H9 (cell line): ENCODE measurements at places on chromosomes 4 and X. TPM values are rescaled to one million over a fixed set of nuclear protein-coding genes. Genes with fewer than 3 reads are reported as not detected.

GRCh38 chr4:138892483-138893407 lies 122.8 kb upstream of the NOCT start:
- H3K27me3 ChIP-seq = no peaks in the 10 kb centered on the region
- no peak overlapping the region for H3K4me3 ChIP-seq
- H3K4me1 ChIP-seq = peaks cover 10% of the 10 kb centered on the region; the same call in 1 of the 2 replicates

Gene PRDM5
- 21.7 and 23.2 TPM in 2 replicates for total RNA-seq

DNA sequence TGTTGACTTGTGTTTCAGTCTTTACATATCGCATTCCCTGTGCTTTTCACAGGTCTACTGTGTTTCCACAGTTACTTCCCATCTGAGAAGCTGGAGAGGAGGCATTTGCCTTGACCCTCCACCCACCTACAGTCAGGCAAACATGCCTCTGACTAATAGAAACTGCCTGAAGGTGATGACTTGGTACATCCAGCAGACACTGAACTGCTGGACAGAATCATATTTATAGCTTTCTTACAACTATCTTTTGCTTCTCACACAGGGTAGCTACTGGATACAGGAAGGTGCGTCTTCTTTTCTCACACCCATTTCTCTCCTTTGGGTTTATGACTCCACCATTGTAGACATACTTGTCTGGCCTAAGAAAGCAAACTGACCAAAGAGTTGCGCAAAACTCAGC lies 58.0 kb downstream of the VGLL1 start:
- no peaks in the 10 kb centered on the region for H3K27me3 ChIP-seq
- no peak overlapping the region for H3K4me3 ChIP-seq
- H3K27ac ChIP-seq = no peak overlapping the region
- H3K4me1 ChIP-seq = no peaks in the 10 kb centered on the region
- H3K36me3 ChIP-seq = no peaks in the 10 kb centered on the region
- no peak for DNase-seq

GRCh38 chr4:85720735-85721134 lies 245.8 kb downstream of the ARHGAP24 start:
- H3K27ac ChIP-seq = no peak overlapping the region
- DNase-seq = no peak
- H3K36me3 ChIP-seq = no peaks in the 10 kb centered on the region
- H3K4me1 ChIP-seq = no peaks in the 10 kb centered on the region
- H3K27me3 ChIP-seq = no peaks in the 10 kb centered on the region

Gene PDCL2
- total RNA-seq = not detected in 2 replicates

Gene GLRA3
- total RNA-seq = 0.09 TPM in 2 replicates

GRCh38 chr4:126544276-126544675 lies 1088.5 kb upstream of the INTU start:
- no peak overlapping the region for H3K4me3 ChIP-seq
- DNase-seq = no peak
- H3K36me3 ChIP-seq = no peaks in the 10 kb centered on the region
- no peaks in the 10 kb centered on the region for H3K27me3 ChIP-seq
- no peaks in the 10 kb centered on the region for H3K4me1 ChIP-seq
- H3K27ac ChIP-seq = no peak overlapping the region

DNA sequence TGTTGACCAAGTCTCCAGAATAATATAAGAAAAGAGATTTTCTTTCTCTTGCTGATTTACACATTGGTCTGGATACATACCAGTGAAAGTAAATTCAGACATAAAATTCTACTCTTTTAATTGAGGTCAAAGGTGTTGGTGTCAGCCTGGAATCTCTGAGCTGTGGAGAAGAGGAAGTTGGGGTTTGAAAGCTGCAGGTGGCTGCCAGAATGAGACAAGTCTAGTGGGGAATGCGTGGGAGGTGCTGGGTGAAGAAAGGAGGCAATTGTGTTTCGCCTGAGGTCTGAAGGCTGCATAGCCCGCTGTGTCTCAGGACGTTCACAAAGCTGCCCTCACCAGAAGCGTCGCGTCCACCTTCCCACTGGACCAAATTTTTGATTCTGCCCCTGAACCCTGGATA lies 31.2 kb downstream of the PHEX start:
- no peaks in the 10 kb centered on the region for H3K36me3 ChIP-seq
- no peak for DNase-seq
- no peak overlapping the region for H3K27ac ChIP-seq
- H3K4me3 ChIP-seq = no peak overlapping the region
- no peaks in the 10 kb centered on the region; the same call in 1 of the 2 replicates for H3K4me1 ChIP-seq
- no peaks in the 10 kb centered on the region for H3K27me3 ChIP-seq

Gene KLKB1
- total RNA-seq = 20.1 and 21.8 TPM in 2 replicates

Gene CXCL3
- total RNA-seq = 3.7 and 4.4 TPM in 2 replicates

DNA sequence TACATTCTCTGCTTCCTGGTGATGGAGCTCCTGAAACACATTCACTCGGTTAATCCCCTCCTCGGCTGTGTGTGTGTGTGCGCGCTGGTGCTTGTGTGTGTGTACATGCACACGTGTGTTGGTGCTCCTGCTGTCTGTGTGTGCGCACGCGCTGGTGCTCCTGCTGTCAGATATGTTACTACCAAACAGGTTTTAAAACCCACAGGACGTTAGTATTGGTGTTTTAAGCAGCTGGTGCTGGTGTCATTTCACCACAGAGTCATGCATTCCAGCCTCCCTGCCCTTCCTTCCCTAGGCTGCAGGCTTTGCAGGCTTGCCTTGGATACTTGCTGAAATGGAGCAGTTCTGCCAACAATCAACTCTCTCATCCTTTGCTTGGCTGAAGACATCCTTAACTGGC lies 48.1 kb upstream of the CPLX1 start:
- H3K4me1 ChIP-seq = no peaks in the 10 kb centered on the region
- no peaks in the 10 kb centered on the region for H3K27me3 ChIP-seq
- peaks cover 66% of the 10 kb centered on the region for H3K36me3 ChIP-seq

Gene GAGE1
- not detected in 2 replicates for total RNA-seq

DNA sequence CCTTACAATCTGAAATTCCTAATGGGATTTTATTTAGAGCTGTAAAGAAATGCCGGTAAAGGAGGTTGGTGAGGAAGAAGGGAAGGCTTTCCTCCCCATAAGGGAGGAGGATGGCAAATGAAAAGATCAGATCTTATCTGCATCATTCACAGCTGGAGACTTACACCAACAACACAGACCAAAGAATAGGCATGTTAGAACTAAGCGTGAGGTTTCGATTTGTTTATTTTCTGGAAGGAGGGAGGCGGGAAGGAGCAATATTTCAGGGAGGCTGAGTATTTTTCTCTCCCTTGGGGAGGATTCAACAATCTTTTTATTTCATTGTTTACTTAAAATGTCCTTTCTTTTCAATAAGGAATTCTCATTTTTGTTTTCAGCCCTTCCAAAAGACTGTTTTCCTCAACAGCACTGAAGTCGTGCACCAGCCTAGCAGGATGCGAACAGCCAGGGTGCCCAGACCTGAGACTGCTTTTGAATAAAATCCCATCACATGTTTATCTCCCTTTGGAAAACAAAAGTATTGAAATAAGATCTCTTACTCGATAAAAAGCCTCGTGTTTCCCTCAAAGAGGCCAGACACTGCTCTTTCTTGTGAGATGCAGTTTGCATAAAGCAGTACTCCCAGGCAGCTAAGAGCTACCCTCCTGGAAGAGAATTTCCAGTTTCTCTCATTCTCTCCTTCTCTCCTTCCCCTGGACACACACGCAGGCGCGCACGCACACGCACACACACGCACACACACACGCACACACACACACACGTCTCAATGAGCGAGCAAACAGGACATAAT lies 236.1 kb downstream of the MGST2 start:
- H3K4me1 ChIP-seq = no peaks in the 10 kb centered on the region
- peak overlapping the region; percentile 41; the same call in 1 of the 3 replicates for H3K4me3 ChIP-seq
- no peak overlapping the region for H3K27ac ChIP-seq
- peaks cover 13% of the 10 kb centered on the region for H3K36me3 ChIP-seq
- no peak for DNase-seq

GRCh38 chr4:6020613-6021012 lies 2.4 kb upstream of the C4orf50 start:
- no peak overlapping the region for H3K27ac ChIP-seq
- no peak overlapping the region for H3K4me3 ChIP-seq
- H3K27me3 ChIP-seq = no peaks in the 10 kb centered on the region

GRCh38 chrX:153957224-153957623 lies 12.8 kb upstream of the RENBP start:
- no peaks in the 10 kb centered on the region for H3K27me3 ChIP-seq
- no peak overlapping the region for H3K4me3 ChIP-seq
- H3K27ac ChIP-seq = no peak overlapping the region
- no peak for DNase-seq
- H3K4me1 ChIP-seq = no peaks in the 10 kb centered on the region

GRCh38 chr4:24002330-24002966 lies 112.6 kb upstream of the PPARGC1A start:
- no peaks in the 10 kb centered on the region for H3K36me3 ChIP-seq
- DNase-seq = no peak
- no peak overlapping the region for H3K4me3 ChIP-seq
- no peaks in the 10 kb centered on the region for H3K27me3 ChIP-seq
- H3K4me1 ChIP-seq = peaks cover 2% of the 10 kb centered on the region; the same call in 1 of the 2 replicates
- no peak overlapping the region for H3K27ac ChIP-seq

Gene DMRTC1
- not detected in 2 replicates for total RNA-seq

Gene FHDC1
- 19.7 and 19.9 TPM in 2 replicates for total RNA-seq

DNA sequence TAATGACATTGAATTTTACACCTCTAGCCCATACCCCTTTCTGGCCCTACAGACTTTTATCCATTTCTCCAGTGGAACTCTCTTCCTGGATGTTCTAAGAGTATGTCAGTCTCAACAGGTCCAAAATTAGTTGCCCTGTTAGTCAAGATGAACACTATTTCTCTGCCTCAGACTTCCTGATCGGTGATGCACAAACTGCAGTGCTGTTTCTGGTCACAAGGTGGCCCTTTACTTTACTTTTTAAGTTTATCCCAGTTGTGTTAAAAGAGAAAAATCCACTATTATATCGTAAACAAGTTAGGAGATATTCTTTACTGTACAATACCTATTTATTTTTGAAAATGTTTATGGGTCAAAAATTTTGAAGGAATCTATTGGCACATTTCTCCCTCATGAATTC lies 13.1 kb downstream of the TCEAL7 start:
- H3K27me3 ChIP-seq = no peaks in the 10 kb centered on the region
- H3K36me3 ChIP-seq = no peaks in the 10 kb centered on the region
- no peak overlapping the region for H3K27ac ChIP-seq
- H3K4me1 ChIP-seq = no peaks in the 10 kb centered on the region
- no peak for DNase-seq
- H3K4me3 ChIP-seq = no peak overlapping the region

Gene SCML2
- total RNA-seq = 14.4 and 15.5 TPM in 2 replicates

Gene CXXC4
- 4.2 TPM in 2 replicates for total RNA-seq

DNA sequence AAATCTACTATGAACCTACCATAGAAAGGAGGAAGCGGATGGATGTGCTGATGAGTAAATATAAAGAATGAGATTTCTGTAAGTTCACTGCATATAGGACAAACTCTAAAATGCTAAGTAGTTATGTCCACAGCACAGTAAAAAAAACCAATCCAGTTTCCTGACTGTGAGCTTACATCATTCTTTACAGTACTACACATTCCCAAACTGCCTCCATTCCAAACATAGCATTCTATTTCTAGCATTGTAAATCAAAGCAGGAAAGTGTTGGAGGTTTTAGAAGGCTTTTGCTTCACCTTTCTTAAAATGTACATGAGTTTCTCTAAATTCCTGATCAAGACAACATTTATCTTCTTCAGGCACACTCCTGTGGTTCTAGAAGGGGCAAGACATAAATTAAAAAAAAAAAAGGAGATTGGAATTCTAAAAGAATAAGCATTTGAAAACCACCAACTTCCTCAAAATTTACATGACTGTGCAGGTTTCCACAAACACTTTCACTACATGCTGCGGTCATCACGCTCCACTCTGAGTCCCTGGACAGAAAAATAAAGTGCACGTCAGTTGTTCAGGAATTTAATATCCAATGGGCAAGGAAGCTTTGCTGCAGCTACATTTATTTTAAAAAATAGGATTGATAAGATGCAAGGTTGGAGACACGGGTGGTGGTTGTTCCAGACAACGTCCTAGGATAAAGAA lies 297.6 kb upstream of the STS start:
- no peak for DNase-seq
- no peaks in the 10 kb centered on the region for H3K27me3 ChIP-seq
- no peak overlapping the region for H3K4me3 ChIP-seq
- H3K27ac ChIP-seq = peak overlapping the region; percentile 85
- peaks cover 47% of the 10 kb centered on the region for H3K36me3 ChIP-seq

GRCh38 chrX:116824785-116825184 lies 362.0 kb upstream of the CT83 start:
- no peak overlapping the region for H3K4me3 ChIP-seq
- H3K27ac ChIP-seq = no peak overlapping the region
- DNase-seq = no peak
- peaks cover 4% of the 10 kb centered on the region for H3K4me1 ChIP-seq
- peaks cover 4% of the 10 kb centered on the region; the same call in 1 of the 2 replicates for H3K36me3 ChIP-seq

Gene LDB2
- 22.5 and 25.8 TPM in 2 replicates for total RNA-seq

Gene TEX13B
- 0.18 and 0.42 TPM in 2 replicates for total RNA-seq

Gene SPACA5
- not detected in 2 replicates for total RNA-seq

DNA sequence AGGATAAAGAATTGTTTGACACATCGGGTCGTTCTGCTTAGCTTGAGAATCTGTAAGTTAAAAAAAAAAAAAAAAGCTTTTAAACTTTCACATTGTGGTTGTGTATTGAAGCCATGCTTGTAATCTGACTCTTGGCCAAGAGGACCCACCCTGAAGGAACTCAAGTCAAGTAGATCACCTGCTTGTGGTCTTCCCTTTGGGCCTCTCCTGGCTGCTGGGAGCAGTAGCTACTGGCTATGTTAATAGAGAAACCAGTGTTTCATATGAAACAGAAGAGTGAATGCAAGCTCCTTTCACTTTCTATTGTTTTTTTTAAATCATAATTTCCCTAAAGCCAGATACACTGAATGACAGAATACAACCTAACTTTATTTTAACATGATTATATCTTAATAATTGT lies 402.4 kb upstream of the NDST4 start:
- no peak overlapping the region for H3K4me3 ChIP-seq
- no peak overlapping the region for H3K27ac ChIP-seq

Gene CCSER1
- total RNA-seq = 0.37 and 0.57 TPM in 2 replicates

- H3K4me1 ChIP-seq = no peaks in the 10 kb centered on the region
Measured at GRCh38 chr4:148173397-148174017, 268.7 kb downstream of the NR3C2 start.

DNA sequence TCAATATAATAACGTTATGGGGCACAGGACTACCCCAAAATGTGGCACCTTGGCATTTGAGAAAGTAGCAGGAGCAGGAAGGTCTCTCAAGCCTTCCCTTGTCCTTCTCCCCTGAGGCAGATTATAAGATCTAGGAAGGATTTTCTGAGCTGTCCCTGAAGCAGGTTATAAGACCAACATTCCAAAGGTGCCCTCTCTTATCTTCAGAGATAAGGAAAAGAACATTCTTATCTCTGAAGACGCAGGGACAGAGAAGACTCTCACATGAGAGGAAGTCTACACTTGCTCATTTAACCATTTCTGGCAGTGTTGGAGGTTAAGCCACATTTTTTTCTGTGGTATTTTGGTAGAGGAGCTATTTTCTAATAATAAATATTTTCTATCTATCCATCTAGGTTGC lies 437.9 kb upstream of the MAOA start:
- H3K4me1 ChIP-seq = no peaks in the 10 kb centered on the region
- peaks cover 32% of the 10 kb centered on the region for H3K36me3 ChIP-seq
- DNase-seq = no peak
- H3K27ac ChIP-seq = no peak overlapping the region
